Activated CD8-positive, alpha-beta T cell treated with anti-CD3 and anti-CD28 coated beads, Interleukin-2, amount 10 ng/mL, durations not matched to agents 7 days and 5 days (primary cell): ENCODE measurements at places on chromosomes 11 and 22. TPM values are rescaled to one million over a fixed set of nuclear protein-coding genes. Genes with fewer than 3 reads are reported as not detected.

The BDNF gene
- not detected for total RNA-seq

The PKDREJ gene
- total RNA-seq: not detected

The SULT4A1 gene
- not detected for total RNA-seq

The PKP3 gene
- total RNA-seq: 0.13 TPM

The TESMIN gene
- 8.2 TPM for total RNA-seq

The OSBP2 gene
- 0.55 TPM for total RNA-seq

The TRIM49 gene
- not detected for total RNA-seq

The GVQW3 gene
- total RNA-seq: 3.5 TPM

The CPSF7 gene
- 94.8 TPM for total RNA-seq

The OR8G1 gene
- total RNA-seq: not detected

The CNGA4 gene
- 0.16 TPM for total RNA-seq

The DMC1 gene
- total RNA-seq: 10.1 TPM

The SLC25A18 gene
- total RNA-seq: not detected

The PHF21B gene
- total RNA-seq: 0.68 TPM

The SPI1 gene
- not detected for total RNA-seq

The UQCC3 gene
- total RNA-seq: 7.5 TPM

The TRIM6 gene
- total RNA-seq: 0.58 TPM

The KCNA4 gene
- total RNA-seq: not detected

The LGALS12 gene
- total RNA-seq: not detected

The MMP27 gene
- total RNA-seq: not detected

The SESN3 gene
- total RNA-seq: 31.5 TPM

The DRD4 gene
- 0.76 TPM for total RNA-seq

The SYCE3 gene
- not detected for total RNA-seq

The RGL4 gene
- 38.5 TPM for total RNA-seq

The VSIG10L2 gene
- not detected for total RNA-seq

The SERPING1 gene
- total RNA-seq: not detected

The CAT gene
- total RNA-seq: 35.0 TPM

The MYOD1 gene
- not detected for total RNA-seq

The CDKN1C gene
- total RNA-seq: 0.21 TPM

The CRYBB1 gene
- not detected for total RNA-seq

The PLA2G3 gene
- total RNA-seq: not detected

The LRRC55 gene
- not detected for total RNA-seq

The PIH1D2 gene
- 0.24 TPM for total RNA-seq

The TSGA10IP gene
- total RNA-seq: not detected

The OR52E8 gene
- total RNA-seq: not detected

The CCDC81 gene
- total RNA-seq: 0.66 TPM

The MACROD1 gene
- total RNA-seq: 14.6 TPM

The HIC2 gene
- total RNA-seq: 4.1 TPM

The NNMT gene
- not detected for total RNA-seq

The POTEH gene
- total RNA-seq: not detected

The AKIP1 gene
- total RNA-seq: 27.2 TPM

The MADD gene
- total RNA-seq: 98.4 TPM

The GRK3 gene
- total RNA-seq: 36.6 TPM

The WNT11 gene
- 0.26 TPM for total RNA-seq

The GRAP2 gene
- 239 TPM for total RNA-seq

The SHANK2 gene
- not detected for total RNA-seq
